ENCODE measurements at places on chromosomes 13 and 19. TPM values are rescaled to one million over a fixed set of nuclear protein-coding genes. Genes with fewer than 3 reads are reported as not detected.

GRCh38 chr19:33552928-33553279, 31.3 kb upstream of the PEPD start:
- H3K4me1 ChIP-seq, result no peaks in the 10 kb centered on the region
- H3K27me3 ChIP-seq, result no peaks in the 10 kb centered on the region

Gene SPART
- 35.8 TPM for polyA plus RNA-seq

DNA sequence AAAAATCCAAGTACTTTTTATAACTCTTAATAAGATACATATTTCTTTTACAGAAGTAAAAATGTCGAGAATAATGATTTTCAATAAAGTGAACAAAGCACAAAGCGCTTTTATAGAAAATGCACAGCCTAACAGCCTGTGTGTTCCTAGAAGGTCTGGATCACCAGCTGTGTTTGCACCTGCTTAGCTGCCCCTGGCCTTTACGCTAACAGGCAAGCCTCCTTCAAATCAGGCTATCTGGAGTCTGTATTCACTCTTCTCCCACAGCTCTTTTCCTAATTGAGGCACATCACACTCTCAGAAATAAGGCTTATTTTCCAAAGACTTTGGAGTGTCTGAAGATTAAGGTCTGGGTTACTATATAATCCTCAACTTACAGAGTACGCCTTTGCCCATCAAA, 183.1 kb downstream of the LHFPL6 start:
- no peaks in the 10 kb centered on the region for H3K27me3 ChIP-seq
- H3K4me3 ChIP-seq, result no peak overlapping the region
- no peak for DNase-seq
- H3K27ac ChIP-seq, result no peak overlapping the region
- H3K36me3 ChIP-seq, result no peaks in the 10 kb centered on the region

DNA sequence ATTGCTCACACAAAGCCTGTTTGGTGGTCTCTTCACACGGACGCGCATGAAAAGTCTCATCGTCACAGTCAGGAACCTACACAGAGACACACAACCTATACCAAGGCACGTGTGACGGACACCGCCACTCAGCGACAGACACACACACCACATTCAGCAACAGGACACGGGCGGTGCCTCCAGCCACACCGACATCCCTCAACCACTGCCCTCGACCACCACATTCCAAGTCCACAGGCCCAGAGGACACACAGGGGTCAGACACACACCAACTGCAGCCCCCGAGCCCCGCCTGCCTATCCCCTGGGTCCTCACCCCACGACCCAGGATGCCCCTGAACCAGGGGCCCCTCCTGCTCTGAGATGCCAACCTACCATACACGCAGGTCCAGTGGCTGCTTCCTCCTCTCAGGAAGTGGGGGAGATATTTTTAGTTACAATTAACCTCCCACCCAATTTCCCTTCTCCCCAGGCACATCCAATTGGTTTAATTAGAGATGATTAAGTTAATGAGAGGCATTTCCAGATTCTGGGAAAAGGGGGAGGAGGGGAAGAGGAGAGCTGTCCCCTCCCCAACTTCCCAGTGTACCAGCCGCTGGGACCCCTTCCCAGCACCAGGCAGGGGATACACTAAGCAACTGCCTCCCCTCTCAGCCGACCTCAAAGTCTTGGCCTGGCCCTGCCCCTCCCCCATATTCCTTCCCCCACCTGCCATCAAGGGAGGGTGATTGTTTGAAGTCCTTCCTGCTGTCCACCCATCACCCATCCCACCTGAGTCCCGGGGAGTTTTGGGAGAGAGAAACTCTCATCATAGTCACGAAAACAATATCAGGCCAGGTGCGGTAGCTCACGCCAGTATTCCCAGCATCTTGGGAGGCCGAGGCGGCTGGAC, 20.4 kb downstream of the MEIS3 start:
- H3K4me3 ChIP-seq, result no peak overlapping the region
- H3K36me3 ChIP-seq, result no peaks in the 10 kb centered on the region
- no peaks in the 10 kb centered on the region for H3K4me1 ChIP-seq
- peaks cover 15% of the 10 kb centered on the region for H3K27me3 ChIP-seq
- no peak for DNase-seq
- no peak overlapping the region for H3K27ac ChIP-seq

Gene ZNF93
- 4.6 TPM for polyA plus RNA-seq

GRCh38 chr13:95236774-95237173, 64.5 kb downstream of the ABCC4 start:
- peak overlapping the region; percentile 20 for H3K27ac ChIP-seq
- no peaks in the 10 kb centered on the region for H3K36me3 ChIP-seq
- peaks cover 8% of the 10 kb centered on the region for H3K4me1 ChIP-seq
- no peaks in the 10 kb centered on the region for H3K27me3 ChIP-seq
- no peak overlapping the region for H3K4me3 ChIP-seq

GRCh38 chr13:31891472-31891871, 140.1 kb upstream of the FRY start:
- H3K36me3 ChIP-seq, result no peaks in the 10 kb centered on the region
- no peaks in the 10 kb centered on the region for H3K4me1 ChIP-seq
- H3K4me3 ChIP-seq, result no peak overlapping the region
- DNase-seq, result no peak
- no peaks in the 10 kb centered on the region for H3K27me3 ChIP-seq
- H3K27ac ChIP-seq, result no peak overlapping the region

Gene KLK1
- polyA plus RNA-seq, result 1.6 TPM

DNA sequence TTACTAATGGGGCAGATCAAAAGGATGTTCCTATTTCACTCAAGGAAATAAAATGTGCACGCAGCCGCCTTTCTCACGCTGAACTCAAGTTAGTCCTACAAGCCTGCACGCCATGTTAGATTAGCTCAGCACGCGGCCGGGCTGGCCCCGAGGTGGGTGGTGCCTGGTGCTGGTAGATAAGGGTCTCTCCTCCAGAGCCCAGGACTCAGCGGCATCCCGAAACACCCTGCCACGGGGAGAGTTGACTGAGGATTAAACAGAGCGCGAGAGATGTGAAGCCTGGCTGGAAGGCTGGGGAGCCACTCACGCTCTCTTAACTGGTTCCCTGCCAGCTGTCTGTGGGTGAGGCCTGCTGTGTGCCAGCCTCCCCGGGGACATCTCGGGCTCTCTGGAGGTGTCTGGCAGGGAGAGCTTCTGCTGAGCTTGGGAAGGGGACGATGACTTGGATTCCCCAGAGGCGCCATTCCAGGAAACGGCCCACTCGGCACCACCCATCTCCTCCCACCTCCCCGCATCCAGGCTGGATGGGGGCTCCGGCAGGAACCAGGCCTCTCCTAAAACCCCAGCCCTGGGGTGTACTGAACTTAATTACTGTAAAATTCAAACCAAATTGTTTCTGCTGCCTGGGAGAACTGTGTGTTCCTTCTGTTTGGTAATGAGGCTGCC, 122.2 kb downstream of the KDM4B start:
- no peaks in the 10 kb centered on the region for H3K27me3 ChIP-seq
- no peak for DNase-seq
- H3K27ac ChIP-seq, result no peak overlapping the region
- peaks cover 14% of the 10 kb centered on the region for H3K4me1 ChIP-seq
- H3K36me3 ChIP-seq, result peaks cover 16% of the 10 kb centered on the region

Gene C19orf85
- polyA plus RNA-seq, result not detected

DNA sequence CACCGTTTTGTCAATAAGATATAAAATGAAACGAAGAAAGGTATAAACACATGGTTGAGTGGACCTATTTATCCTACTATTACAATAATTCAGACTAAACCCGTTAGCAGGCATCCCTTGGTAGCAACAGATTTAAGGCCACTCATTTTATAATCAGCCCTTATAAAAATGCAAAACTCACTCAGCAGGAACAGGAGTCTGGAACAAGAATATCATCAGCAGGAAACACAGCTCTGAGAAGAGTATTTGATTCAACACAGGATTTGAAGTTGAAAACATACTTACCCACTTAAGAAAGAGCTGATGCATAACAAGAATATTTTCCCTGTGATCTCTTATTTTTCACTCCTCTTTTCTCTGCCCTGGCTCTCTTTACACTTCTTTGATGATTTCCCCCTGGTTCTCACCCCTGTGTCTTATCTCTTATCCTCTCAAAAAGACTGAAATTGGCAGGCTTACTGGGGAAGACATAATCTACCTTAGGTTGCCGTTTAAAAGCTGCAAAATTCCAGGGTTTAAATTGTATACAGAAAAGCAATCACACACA, 1722.7 kb downstream of the SLITRK5 start:
- no peak for DNase-seq
- no peaks in the 10 kb centered on the region for H3K4me1 ChIP-seq
- H3K27ac ChIP-seq, result no peak overlapping the region
- H3K27me3 ChIP-seq, result no peaks in the 10 kb centered on the region

- DNase-seq, result no peak
- no peaks in the 10 kb centered on the region for H3K4me1 ChIP-seq
- H3K4me3 ChIP-seq, result no peak overlapping the region
- H3K27ac ChIP-seq, result no peak overlapping the region
- no peaks in the 10 kb centered on the region for H3K36me3 ChIP-seq
- H3K27me3 ChIP-seq, result no peaks in the 10 kb centered on the region
These were observed 183.8 kb downstream of the KLF5 start for GRCh38 chr13:73242515-73243015.
